Brain microvascular endothelial cell (primary cell): ENCODE measurements at places on chromosomes 2 and 18.

DNA sequence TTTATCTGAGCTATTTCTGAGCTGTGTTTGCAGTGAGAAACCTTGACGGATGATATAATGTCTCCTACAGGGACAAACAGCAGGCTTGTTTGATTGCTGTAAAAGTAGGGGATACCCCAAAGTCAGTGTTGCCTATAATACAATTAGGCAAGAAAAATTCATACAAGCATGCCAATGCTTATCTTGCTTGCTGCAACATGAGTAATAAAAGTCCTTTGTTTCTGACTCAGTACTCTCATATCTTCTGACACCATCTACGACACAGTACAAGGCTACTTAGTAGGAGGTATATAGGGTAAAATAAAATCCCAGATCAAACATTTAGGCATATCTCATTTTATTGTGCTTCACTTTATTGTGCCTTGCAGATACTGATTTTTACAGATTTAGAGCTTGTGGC lies 33.0 kb downstream of the ERBB4 start:
- DNase-seq: no peak

DNA sequence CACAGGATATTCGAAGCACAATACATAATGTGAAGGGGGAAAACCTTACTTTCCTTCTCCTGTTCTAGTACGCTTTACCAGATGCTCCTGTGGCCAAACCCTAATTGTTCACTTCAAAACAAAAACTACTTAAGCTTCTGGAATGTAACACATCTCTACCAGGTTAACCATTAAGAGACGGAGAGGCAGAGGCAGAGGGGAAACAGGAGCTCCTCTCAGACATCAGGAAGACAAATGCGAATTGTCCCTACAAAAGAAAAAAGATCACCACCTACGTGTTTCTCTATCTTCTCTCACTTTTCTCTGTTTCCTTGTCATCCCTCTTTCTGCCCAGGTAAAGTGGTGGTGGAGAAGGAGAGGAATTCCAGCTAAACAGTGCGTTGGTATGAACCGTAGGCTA lies 266.8 kb downstream of the NRXN1 start:
- no peak for DNase-seq

GRCh38 chr2:113164215-113164929 lies 9.4 kb upstream of the PSD4 start:
- no peak for DNase-seq

DNA sequence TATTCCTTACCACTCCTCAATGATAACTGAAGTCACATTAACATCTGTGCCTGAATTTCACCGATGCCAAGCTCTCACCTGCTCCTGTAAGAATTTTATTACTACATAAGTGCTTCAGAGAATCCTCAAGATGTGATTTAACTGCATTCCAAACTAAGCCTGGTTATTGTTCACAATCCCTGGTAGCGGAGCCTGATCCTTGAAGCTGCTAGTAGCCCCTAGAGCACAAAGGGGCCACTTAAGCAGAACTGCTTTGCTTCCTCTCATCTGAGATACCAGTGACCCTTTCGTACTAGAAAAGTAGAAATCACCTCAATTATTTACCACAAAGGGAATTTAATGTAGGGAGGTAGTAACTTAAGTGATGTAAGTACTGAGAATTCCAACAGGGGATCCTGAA lies 529.6 kb downstream of the CPS1 start:
- DNase-seq: no peak

GRCh38 chr2:175889701-175890302 lies 112.3 kb downstream of the LNPK start:
- DNase-seq: no peak
